Chondrocyte (in vitro differentiated cells): ENCODE measurements at places on chromosomes 16 and 17. TPM values are rescaled to one million over a fixed set of nuclear protein-coding genes. Genes with fewer than 3 reads are reported as not detected.
A peak's percentile ranks its signal among the peaks of the same experiment; 100 is the strongest.

- H3K27ac ChIP-seq: no peak overlapping the region
- peaks cover 15% of the 10 kb centered on the region for H3K36me3 ChIP-seq
- no peaks in the 10 kb centered on the region for H3K27me3 ChIP-seq
- DNase-seq: no peak
- H3K4me3 ChIP-seq: no peak overlapping the region
Observed at GRCh38 chr17:51298508-51299371, 38.4 kb downstream of the UTP18 start.

- H3K4me1 ChIP-seq: peaks cover 35% of the 10 kb centered on the region
- peak within 1 kb of the TSS; percentile 99 for H3K27ac ChIP-seq
- peak within 1 kb of the TSS; percentile 93 for H3K4me3 ChIP-seq
- no peaks in the 10 kb centered on the region for H3K27me3 ChIP-seq
Observed at GRCh38 chr17:5419356-5419958, at the start of gene NUP88. Gene NUP88, minus strand, starts transcription at chr17:5419662. Its CDS starts 12 bp downstream, at chr17:5419650.

DNA sequence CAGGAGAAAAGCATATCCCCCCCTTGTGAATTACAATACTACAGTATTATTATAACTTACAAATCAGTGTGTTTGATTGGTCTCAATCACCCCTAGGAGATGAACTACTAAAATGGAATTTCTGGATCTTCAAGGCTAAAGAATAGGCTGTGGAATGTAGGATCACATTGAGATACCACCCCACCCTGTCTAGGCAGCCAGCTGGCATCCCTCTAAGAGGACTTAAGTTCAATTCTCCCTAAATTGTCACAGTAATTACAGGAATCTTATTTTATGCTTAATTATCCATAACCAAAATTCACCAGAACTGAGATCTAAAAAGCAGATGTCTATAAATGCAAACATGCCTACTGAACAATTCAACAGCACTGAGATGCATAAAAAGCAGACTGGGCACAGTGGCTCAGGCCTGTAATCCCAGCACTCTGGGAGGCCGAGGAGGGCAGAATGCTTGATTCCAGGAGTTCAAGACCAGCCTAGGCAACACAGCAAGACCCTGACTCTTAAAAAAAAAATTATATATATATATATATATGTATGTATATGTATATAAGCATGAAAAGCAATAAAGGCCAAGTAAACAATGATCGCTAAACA is 12.0 kb downstream of the AP1G1 start:
- DNase-seq: no peak
- peaks cover 1% of the 10 kb centered on the region for H3K36me3 ChIP-seq
- H3K27ac ChIP-seq: peak overlapping the region; percentile 39
- H3K4me3 ChIP-seq: no peak overlapping the region
- H3K4me1 ChIP-seq: peaks cover 34% of the 10 kb centered on the region

DNA sequence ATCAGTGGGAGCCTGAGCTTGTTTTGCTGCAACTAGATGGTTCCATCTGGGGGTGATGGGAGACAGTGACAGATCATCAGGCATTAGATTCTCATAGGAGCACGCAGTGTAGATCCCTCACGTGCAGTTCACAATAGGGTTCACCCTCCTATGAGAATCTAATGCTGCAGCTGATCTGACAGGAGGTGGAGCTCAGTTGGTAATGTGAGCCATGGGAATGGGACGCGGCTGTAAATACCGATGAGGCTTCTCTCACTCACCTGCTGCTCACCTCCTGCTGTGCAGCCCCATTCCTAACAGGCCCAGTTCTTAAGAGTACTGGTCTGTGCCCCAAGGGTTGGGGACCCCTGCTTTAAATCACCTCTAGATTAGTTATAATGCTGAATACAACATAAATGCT is 137.5 kb upstream of the PLEKHM1 start:
- H3K27me3 ChIP-seq: no peaks in the 10 kb centered on the region
- no peak for DNase-seq
- H3K36me3 ChIP-seq: peaks cover 13% of the 10 kb centered on the region
- H3K4me3 ChIP-seq: no peak overlapping the region
- H3K27ac ChIP-seq: no peak overlapping the region

- peaks cover 6% of the 10 kb centered on the region for H3K27me3 ChIP-seq
- H3K4me3 ChIP-seq: no peak overlapping the region
- H3K36me3 ChIP-seq: no peaks in the 10 kb centered on the region
- H3K27ac ChIP-seq: no peak overlapping the region
Observed at GRCh38 chr17:56478836-56479447, 114.6 kb upstream of the NOG start.

DNA sequence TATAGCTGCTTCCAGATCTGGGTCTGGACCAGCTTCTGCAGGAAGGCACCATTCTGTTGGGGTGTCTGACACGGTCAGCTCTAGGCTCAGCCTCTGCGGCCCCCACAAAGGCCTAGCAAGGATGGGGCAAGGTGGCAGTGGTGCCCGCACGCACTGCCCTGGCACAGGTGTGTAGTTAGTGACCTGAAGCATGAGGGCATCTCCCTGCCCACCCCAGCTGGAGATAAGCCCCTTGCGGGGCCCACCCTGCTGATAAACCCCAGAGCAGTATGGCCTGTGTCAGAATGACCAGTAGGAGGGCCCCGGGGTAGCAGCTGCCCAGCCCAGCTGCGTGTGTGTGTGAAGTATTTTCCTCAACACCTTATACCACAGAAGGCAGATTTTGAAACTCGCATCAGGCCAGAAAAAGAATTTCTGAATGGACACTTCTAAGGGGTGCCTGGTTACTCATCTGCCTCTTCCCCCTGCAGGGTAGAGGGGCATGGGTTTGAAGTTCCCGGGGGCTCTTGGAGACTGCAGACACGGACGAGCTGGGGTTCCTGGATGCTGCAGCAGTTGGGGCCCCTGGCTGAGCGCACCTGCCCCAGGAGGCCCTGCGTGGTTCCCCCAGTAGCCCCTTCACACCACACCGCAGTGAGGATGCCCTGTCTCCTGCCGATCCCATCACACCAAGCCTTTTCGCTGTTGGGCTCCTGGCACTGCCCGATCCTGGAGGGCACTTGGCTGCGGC is 4.5 kb downstream of the ARHGDIA start:
- H3K36me3 ChIP-seq: peaks cover 6% of the 10 kb centered on the region
- DNase-seq: no peak
- H3K4me3 ChIP-seq: no peak overlapping the region
- H3K27ac ChIP-seq: peak overlapping the region; percentile 94
- no peaks in the 10 kb centered on the region for H3K27me3 ChIP-seq

DNA sequence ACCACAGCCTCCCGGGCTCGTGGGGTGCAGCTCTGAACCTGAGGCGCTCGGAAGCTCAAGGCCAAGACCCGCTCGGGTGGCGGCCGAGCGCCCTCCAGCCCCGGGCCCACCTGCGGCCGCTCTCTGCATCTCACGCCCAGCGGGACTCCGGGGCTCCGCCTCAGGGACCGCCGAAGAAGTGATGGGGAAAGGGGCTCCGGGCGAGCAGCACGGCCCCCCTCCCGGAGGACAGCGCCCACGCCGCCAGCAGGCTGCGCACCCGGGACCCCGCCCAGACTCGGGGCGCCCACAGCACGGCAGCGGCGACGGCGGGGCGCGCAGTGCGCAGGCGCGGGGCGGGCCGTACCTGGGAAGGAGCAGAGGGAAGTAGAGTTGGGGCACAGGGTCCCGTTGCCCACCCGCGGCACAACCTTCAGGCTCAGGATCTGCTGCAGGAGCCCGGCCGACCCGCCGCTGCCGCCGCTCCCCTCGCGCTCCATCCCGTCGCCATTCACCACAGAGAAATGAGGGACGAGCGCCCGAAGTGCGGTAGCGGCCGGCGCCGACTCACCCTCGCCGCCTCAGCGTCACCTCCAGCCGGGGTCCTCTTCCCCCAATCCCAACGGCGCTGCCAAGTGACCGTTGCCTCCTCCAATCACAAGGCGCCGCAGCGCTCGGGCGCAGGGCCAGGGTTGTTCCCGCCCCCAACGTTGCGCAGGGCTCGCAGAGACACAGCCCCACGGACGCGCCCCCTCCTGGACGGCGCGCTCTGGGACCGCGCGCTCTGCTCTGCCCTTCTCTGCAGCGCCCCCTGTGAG is at the start of gene TMEM170A:
TSS of gene TMEM170A (minus strand) at position 568 of the 797 bp plus-strand sequence. CDS start at position 479, 89 bp downstream.
- H3K4me1 ChIP-seq: peaks cover 36% of the 10 kb centered on the region
- DNase-seq: peak; percentile 100
- H3K27ac ChIP-seq: peak within 1 kb of the TSS; percentile 94

- H3K36me3 ChIP-seq: no peaks in the 10 kb centered on the region
- H3K27me3 ChIP-seq: peaks cover 25% of the 10 kb centered on the region
- no peak overlapping the region for H3K27ac ChIP-seq
- H3K4me1 ChIP-seq: no peaks in the 10 kb centered on the region
Observed at GRCh38 chr17:50527155-50527762, 5.3 kb upstream of the EPN3 start.

DNA sequence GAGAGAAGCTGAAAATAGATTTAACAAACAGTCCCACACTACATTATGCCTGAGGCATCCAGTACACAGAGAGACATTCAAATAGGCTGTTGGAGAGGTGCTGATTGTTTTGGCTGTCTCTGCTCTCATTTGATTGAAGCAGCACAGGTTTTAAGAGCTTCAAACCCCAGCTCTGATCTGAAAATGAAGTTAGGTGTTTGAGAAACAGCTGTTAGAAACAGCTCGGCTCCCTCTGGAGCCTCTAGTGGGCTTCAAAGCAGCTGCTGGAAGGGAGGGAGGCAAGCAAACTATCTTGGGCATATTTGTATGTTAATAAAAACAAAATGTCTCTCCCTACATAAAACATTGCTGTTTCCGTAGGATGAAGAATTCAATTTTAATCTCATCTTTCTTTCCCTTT is 607.3 kb upstream of the GOT2 start:
- no peaks in the 10 kb centered on the region for H3K36me3 ChIP-seq
- H3K27ac ChIP-seq: no peak overlapping the region
- no peak for DNase-seq
- H3K27me3 ChIP-seq: peaks cover 13% of the 10 kb centered on the region
- H3K4me1 ChIP-seq: no peaks in the 10 kb centered on the region

DNA sequence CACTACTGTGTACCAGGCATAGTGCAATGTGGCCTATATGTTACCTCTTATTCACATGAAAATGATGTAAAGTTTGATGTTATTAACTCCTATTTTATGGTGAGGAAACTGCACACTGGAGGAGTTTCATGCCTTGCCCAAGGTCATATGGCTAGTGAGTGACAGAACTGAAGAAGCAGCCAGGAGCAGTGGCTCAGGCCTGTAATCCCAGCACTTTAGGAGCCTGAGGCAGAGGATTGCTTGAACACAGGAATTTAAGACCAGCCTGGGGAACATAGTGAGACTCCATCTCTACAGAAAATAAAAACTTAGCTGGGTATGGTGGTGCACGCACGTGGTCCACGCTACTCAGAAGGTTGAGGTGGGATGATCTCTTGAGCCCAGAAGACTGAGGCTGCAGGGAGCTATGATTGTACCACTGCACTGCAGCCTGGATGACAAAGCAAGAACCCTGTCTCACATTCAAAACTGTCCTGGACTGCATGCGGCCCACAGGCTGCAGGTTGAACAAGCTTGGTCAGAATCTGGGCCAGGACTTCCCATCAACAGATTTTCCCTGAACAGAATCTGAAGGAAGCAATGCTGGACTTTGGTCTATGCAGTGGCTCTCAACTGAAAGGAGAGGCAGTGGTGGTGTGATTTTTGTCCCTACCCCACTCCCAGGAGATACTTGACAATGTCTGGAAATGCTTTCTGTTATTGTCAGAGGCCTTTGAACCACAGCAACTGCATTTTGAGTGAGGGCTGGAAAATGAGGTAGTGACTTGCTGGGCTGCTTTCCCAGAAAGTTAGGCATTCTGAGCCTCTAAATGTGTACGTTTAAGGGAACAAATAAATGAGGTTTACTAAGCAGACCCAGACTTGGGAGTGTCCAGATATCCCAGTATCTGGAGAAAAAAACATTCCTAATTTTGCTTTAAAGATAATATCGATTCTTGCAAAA is 479.5 kb downstream of the TMEM114 start:
- no peak overlapping the region for H3K4me3 ChIP-seq
- H3K27ac ChIP-seq: no peak overlapping the region
- no peaks in the 10 kb centered on the region for H3K27me3 ChIP-seq
- H3K36me3 ChIP-seq: no peaks in the 10 kb centered on the region
- H3K4me1 ChIP-seq: no peaks in the 10 kb centered on the region

- no peaks in the 10 kb centered on the region for H3K36me3 ChIP-seq
- no peak overlapping the region for H3K27ac ChIP-seq
- no peak for DNase-seq
Observed at GRCh38 chr17:73695035-73695738, 50.9 kb upstream of the SDK2 start.

DNA sequence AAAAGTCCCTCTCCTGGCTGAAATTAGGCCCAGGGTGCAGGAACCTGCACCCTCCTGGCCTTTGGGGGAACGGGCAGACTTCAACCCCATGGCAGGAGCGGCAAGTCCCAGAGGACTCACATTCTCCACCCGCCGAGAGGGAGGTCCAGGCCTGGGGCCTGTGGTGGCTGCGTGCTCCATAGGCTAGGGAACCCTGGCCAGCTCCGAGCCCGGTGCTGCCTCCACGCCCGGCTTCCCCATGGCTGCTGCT is 130 bp downstream of the CCDC78 start:
- H3K27ac ChIP-seq: no peak overlapping the region
- H3K4me1 ChIP-seq: peaks cover 3% of the 10 kb centered on the region
- H3K27me3 ChIP-seq: no peaks in the 10 kb centered on the region
- no peak for DNase-seq

GRCh38 chr17:64006361-64007088 is 8.4 kb downstream of the PRR29 start:
- H3K36me3 ChIP-seq: no peaks in the 10 kb centered on the region
- no peak overlapping the region for H3K27ac ChIP-seq
- H3K4me3 ChIP-seq: no peak overlapping the region
- H3K27me3 ChIP-seq: peaks cover 2% of the 10 kb centered on the region
- DNase-seq: no peak

DNA sequence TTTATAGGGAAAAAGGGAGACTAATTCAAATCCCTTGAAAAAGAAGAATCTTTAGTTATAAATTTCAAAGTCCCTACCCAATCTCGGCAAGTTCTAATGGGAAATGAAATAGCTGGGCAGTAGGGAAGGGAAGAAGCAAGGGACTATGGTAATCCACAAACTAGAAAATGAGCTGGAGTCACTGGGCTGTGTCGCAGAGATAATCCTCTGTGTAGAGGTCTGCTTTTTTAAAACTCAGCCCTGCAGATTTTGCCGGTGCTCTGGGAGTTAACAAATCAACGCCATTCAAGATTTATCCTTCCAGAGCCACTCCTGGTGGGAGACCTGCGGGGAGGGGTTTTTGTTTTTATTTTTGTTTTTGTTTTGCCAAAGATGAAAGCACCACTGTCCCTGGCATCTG is 20.8 kb downstream of the SNX11 start:
- DNase-seq: no peak
- no peak overlapping the region for H3K4me3 ChIP-seq
- H3K36me3 ChIP-seq: peaks cover 3% of the 10 kb centered on the region
- peaks cover 29% of the 10 kb centered on the region for H3K4me1 ChIP-seq
- H3K27ac ChIP-seq: no peak overlapping the region

The SLC6A4 gene
- not detected in 3 replicates for total RNA-seq

The LRRC36 gene
- 0.20 TPM in 1 of 3 replicates, not detected in the others for total RNA-seq

The PGAP3 gene
- total RNA-seq: 20.2 to 38.1 TPM (median 24.9 TPM) in 3 replicates

The CIITA gene
- not detected in 3 replicates for total RNA-seq

The KRT14 gene
- 0.23 to 0.94 TPM (median 0.32 TPM) in 3 replicates for total RNA-seq

The CACNG5 gene
- not detected in 3 replicates for total RNA-seq

The TEDC2 gene
- total RNA-seq: 3.9 to 6.5 TPM (median 5.5 TPM) in 3 replicates

The EMP2 gene
- 8.1 to 14.6 TPM (median 11.9 TPM) in 3 replicates for total RNA-seq

The FZD2 gene
- total RNA-seq: 103 to 127 TPM (median 108 TPM) in 3 replicates
